Skeletal muscle cell (primary cell): ENCODE measurements at places on chromosomes 7 and 10.

DNA sequence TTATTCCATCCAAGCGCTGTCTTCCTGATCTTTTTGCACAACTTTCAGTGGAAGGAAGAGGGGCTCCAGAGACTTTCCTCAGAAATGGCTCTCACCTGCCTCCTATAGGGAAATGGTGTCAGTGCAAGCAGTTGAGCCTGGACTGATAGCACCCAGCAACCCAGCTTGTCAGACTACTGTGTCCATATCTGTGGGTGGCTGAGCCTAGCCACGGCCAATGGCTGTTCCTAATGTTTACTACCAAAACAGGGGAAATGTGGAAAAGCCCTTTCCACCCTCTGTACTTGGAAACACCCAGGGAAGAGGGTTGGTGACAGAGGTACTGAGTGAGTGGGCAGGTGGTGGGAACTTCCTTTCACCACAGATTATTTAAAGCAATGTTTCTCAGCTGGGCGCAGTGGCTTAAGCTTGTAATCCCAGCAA, 4.3 kb upstream of the YKT6 start:
- DNase-seq = no peak

DNA sequence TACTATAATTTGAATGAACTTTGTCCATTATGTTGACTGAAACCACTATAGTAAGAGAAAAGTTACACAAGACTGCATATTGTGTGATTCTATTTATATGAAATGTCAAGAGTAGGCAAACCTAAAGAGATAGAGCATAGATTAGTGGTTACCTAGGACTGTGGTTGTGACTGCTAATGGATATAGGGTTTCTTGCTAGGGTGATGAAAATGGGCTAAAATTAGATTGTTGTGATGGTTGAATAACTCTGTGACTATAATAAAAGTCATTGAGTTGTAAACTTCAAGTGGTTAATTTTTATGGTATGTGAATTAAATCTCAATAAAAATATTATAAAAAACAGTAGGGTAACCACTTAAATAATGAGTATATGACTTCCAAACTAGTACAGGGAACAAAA, 142.9 kb upstream of the AHR start:
- no peak for DNase-seq

GRCh38 chr7:128270826-128271272, 29.8 kb downstream of the LEP start:
- no peak for DNase-seq

DNA sequence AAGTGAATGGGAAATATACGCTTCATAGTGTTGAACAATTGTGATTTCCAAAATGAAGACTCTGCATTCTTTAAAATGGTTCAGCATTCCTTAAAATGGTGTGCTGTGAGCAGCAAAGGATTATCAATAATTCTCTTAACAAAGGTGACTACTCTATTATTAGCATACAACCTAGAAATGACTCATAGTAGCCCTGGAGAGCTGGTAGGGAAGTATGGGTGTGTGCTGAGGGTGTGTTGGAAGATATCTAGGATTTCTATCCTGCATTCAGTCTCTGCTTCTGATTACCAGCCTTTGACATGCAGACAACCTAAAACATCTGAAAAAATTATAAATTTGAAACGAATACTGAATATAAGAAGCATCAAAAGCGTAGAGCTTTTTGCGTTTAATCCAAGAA, 72.5 kb downstream of the SEMA3D start:
- DNase-seq = no peak

GRCh38 chr10:107616463-107617410, 452.2 kb upstream of the SORCS1 start:
- peak; percentile 67 for DNase-seq
